GM18507 (cell line): ENCODE measurements at places on chromosomes 7 and 10.
A peak's percentile ranks its signal among the peaks of the same experiment; 100 is the strongest.

- DNase-seq = no peak
Measured at GRCh38 chr10:96441987-96442643, 71.6 kb downstream of the TLL2 start.

DNA sequence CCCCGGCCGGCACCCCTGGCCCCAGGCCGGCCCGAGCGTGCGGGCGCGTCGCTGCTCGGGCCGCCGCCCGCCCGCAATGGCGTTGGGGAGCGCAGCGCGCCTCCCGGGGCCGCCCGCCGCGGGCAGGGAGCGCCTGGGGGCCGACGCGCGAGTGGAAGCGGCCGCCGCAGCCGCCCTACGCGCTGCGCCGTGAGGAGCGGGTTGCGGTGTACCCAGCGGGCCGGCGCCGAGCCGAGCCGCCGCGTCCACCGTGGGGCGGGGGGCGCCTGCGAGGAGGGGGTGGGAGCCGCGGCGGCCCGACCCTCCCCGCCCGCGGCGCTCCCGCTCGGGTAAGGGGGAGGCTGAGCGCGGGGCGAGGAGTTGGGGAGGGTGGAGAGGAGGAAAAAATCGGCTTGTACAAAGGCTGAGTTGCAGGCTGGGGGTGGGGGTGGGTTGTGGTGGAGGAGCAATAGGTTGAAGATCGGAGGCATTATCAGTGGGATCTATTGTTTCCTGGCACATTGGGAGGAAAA, 473 bp downstream of the PPP1R9A start:
- DNase-seq = no peak

DNA sequence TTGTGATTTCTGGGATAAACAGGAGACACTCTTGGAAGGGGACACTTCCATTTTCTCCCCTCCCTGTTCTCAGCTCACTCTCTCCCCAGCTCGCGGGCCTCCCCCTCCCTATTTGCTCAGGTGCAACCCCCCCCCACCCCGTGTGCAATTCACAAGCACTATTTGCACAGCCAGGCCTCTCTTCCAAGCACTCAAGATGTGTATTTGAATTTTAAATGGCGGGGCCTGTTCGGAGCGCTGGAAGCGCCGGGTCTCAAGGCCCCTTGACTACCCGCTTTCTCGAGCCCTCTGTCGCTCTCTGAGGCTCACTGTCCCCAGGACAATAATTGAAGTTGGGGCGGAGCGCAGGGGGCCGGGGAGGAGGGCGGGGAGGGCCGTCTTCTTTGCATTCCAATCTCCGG, 7.8 kb downstream of the SHH start:
- DNase-seq = no peak

- DNase-seq = peak; percentile 79
Measured at GRCh38 chr7:1086588-1087464, 1.1 kb upstream of the GPER1 start.

GRCh38 chr7:99021941-99022560, 121.9 kb downstream of the SMURF1 start:
- DNase-seq = no peak

DNA sequence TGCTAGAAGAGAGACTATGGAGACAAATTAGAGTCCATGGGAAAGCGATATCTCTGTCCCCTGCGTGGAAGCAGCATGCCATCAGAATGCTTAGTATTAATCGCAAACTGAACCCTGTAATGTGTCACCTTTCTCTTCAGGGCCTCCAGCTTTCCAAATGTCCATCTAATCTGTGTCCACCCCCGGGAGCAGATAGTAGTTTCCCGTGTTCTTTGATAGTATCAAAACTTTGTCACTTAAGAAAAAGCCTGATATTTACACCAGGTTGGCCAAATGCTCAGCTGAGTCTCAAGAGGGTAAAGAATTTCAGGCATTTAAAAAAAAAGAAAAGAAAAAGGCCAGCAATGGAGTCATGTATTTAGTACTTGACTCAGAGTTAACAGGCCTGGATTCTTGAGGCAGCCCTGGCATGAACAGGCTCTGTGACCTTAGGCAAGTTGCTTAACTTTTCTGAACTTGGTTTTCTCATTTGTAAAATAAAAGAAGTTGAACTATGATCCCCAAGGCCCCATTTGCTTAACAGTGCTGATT, 10.4 kb upstream of the GSAP start:
- no peak for DNase-seq

- DNase-seq = no peak
Measured at GRCh38 chr7:65287023-65287422, 86.6 kb upstream of the ZNF92 start.

DNA sequence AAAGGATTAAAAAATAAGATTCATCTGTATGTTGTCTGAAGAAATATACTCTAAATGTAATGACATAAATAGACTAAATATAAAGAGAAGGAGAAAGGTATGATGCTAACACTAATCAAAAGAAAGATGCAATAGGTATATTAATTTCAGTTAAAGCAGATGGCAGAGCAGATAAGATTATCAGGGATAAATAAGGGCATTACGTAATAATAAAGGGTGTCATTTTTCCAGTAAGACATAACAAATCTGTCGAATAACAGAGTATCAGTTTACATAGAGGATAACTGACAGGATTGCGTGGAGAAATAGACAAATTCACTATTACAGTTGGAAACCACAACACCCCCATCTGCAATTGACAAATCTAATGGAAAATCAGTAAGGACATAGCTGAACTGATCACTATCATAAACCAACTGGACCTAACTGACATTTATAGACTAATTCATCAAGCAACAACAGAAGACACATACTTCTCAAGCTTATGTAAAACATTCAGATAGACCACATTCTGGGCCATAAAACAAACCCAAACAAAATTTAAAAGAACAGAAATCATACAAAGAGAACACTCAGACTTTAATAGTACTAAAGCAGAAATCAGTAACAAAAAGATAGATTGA, 384.1 kb upstream of the COBL start:
- no peak for DNase-seq

DNA sequence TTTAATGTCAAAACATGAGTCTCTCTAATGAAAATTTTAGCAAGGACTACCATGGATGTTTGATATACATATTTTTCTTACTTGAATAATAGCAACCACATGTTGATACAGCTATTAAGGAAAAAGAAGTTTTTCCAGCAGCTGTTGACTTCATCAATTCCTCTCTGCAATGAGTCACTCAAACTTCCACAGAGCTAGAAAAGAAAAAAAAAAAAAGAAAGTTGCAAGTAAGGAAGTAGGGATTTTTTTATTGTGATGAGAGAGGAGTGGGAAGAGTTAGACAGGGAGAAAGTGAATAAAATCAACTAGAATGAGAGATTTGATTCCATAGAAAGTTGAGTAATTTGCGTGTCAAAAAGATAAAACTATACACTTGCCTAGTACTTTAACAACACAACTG, 46.2 kb downstream of the CAV1 start:
- DNase-seq = no peak

GRCh38 chr7:50771120-50772002, 11.3 kb downstream of the GRB10 start:
- no peak for DNase-seq

GRCh38 chr10:119090968-119091367, 10.4 kb upstream of the EIF3A start:
- no peak for DNase-seq

DNA sequence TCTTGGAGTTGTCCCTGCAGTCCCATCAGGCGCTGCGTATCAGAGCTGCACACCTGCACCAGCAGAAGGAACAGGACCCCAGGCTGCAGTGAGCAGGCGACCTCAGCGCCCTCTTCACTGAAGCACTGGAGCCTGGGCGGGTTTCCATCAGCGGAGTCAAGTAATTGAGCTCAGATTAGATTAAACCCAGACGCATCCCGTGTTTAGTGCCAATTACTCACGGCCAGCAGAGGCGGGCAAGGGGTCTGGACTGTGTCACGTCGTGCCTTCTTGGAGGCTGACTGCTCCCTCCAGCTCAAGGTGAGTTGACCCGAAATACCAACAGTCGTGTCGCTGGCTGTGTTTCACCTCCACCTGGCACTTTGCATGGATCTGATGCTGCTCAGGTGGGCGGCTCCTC, 123.6 kb downstream of the CXCL12 start:
- DNase-seq = no peak

DNA sequence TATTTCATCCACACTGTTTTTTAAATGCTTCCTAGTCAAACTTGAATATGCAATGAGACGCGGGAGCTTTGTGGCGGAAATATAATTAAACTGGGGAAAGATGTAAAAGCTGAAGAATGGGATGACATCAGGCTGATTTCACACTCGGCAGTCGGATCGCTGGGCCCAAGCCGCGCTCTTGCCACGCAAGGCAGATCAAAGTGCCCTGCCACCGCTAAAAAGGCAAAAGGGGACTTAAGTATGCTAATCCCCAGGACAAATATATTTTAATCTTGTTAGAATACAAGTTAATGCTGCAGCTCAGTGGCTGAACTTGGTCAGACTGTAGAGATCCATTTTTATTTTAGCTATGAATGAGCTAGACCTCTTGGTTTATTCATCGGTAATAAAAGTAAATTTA, 13.8 kb downstream of the EN2 start:
- no peak for DNase-seq

DNA sequence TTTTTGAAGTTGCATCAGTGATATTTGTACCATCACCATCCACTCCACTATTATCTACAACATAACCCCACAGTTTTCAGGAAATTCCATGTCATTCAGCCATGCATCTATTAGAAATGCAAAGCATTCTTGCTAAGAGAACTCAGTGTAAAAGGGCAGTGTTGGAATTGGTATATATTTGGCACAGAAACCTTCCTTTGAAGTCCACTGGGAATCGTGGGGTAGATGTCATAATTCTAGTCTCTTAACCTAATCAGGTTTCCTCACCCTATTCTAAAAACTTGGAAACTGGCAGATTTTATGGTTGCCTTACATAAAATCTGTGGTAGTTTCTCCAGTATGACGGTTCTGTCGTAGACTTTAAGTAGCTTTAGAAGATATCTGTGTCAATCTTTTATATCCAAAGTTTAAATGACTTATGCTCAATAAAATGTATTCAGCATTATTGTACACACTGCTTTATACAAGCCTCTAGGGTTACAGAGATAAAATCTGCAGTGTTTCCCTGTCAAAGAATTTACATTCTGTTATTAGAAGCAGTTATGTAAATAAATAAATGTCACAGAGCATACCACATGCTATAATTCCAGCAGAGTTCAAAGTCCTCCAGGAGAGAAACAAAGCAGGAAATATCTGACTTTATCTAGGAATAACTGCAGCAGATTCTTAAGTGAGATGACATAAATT, 704.4 kb upstream of the CELF2 start:
- DNase-seq = no peak

- DNase-seq = peak; percentile 71
Measured at GRCh38 chr7:2886900-2887299, 42.8 kb upstream of the GNA12 start.

- DNase-seq = no peak
Measured at GRCh38 chr7:99193527-99194220, 14.2 kb downstream of the KPNA7 start.

- DNase-seq = no peak
Measured at GRCh38 chr7:911791-912480, 35.6 kb downstream of the GET4 start.

GRCh38 chr7:90892213-90892612, 296.1 kb downstream of the CDK14 start:
- DNase-seq = no peak

GRCh38 chr10:7030134-7030855, 380.5 kb downstream of the SFMBT2 start:
- no peak for DNase-seq

DNA sequence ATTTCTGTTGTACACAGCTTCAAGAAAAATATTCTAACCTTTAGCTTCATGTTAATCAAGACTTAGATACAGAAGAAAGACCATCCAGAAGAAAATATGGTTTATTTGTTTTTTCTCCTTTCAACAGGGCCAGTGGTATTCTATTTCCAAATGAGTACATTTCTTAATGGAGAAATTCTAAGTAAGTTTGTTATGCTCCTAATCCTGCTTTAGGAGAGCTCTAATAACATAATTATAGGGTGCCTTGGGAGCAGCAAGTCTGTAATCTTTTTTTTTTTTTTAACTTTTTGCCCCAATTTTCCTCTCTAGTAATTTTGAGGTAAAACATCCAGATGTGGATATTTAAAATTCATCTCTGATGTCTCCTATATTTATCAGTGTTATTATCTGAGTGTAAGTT, 98.1 kb downstream of the ADD3 start:
- DNase-seq = no peak

- no peak for DNase-seq
Measured at GRCh38 chr7:20249376-20249775, 32.2 kb upstream of the MACC1 start.

GRCh38 chr7:116317907-116318306, 107.6 kb downstream of the TES start:
- no peak for DNase-seq

GRCh38 chr7:127245607-127246006, 7.1 kb downstream of the GRM8 start:
- DNase-seq = no peak

DNA sequence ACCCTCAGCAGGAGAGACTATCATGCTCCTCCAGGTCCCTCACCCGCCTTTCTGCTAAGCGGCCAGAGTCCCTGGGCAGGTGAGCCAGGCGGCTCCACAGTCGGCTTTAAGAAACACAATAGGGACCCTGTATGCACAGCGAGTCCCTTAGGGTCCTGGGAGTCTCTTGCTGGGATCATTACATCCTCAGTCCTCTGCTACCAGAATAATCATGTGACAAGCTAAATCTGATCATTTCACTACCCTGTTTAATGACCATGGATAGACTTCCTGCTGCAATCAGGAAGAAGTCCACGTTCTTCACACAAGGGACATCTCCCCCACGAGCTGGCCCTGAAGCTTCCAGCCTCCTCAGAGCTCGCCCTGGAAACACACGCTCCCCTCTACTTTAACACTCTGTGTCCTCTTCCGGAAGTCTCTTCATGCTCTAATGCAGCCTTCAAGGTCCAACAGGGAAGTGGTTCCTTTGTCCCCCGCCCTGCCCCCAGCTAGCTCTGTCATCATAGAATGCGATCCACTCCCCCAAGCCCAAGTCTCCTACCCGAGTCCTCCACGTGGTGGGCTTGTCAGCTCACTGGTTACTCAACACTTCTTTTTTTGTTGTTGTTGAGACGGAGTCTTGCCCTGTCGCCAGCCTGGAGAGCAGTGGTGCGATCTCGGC, 101.5 kb downstream of the RNF216 start:
- peak; percentile 48 for DNase-seq

DNA sequence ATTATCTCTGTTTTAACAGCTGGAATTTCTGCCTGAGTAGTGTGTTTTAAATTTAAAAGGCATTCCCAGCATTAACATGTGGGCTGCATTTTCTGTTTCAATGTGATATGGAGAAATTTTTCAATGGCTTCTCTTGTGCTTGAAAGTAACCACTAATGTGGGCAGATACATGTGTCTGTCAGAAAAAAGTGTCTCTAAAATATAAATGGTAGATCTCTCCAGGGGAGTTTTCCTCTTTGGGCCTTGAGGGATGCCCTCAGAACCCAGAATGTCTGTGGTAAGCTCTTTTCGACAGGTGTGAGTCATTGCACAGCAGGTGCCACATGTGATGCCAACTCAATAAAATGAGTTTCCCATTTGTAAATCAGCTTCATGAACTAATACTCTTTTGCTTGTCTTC, 221.1 kb downstream of the SEMA3E start:
- no peak for DNase-seq

GRCh38 chr10:80454513-80455460, 677 bp downstream of the TSPAN14 start:
- DNase-seq = no peak
